ENCODE measurements at places on chromosomes 5 and 9.

DNA sequence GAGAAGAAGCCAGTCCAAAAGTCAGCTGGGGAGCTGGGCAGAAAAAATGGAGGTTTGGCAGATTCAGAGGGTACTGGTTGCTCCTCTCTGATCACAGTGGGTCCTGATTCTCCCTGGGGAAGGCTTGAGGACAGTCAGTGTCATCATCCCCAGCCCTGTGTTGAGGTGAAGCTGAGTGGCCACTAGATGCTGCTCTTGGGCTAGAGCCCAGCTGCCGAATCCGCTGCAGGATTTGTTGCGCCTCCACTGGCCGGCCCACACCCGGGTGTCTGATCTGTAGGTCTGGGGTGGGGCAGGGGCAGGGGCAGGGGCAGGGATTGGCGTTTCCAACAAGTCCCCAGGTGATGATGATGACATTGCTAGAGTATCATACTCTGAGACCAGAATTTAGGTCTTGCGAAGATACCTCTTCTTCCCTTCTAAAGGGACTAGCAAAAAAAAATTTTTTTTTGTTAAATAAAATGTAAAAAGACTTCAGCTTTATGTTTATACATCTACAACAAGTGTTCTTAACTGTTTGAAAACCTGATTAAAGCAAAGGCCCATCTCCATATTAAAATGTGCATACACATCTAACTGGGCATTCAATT is 106.8 kb downstream of the PDE6A start:
- DNase-seq, result no peak

DNA sequence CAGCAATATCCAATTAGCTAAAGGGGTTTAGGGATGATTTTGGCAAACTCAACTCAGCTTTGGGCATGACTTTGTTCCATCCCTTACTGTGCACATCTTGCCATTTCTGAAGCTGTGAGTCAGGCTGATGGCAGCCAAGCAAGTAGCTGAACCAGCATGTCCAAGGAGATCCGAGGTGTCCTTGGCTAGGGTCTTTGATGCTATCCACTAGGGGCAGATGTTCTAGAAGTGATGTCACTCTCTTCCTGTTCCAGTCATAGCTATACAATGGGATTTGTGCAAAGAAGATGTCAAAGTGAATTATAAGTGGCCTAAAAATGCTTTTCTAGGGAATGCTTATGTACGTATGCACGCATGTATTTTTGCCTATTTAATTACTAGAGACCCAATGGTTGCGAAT is 160.8 kb upstream of the PAPPA start:
- no peak for DNase-seq

- DNase-seq, result peak; percentile 39
Measured at GRCh38 chr9:101601904-101602765, 7.4 kb upstream of the PPP3R2 start.

GRCh38 chr9:126965541-126966428 is 51.2 kb downstream of the RALGPS1 start:
- DNase-seq, result peak; percentile 79

- DNase-seq, result no peak
Measured at GRCh38 chr5:102664616-102665335, 90.3 kb upstream of the PAM start.

- DNase-seq, result no peak
Measured at GRCh38 chr9:2231101-2231500, 216.0 kb downstream of the SMARCA2 start.

DNA sequence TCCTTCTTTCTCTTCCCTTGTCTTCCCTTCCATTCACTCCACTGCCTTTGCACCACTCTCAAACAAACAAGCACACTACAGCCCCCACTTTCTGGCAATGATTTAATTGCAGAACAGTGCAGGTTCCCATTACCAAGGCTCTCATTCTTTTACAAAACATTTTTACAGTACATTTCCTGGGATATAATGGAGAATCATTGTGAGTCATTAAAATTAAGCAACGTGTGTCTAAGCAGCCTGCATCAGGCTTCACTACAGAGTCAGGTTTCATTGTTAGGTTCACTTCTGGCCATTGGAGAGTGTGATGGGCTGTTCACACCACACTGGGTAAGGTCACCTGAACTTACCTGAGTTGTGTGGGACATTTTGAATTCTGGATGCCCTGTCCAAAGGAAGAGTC is 303.5 kb downstream of the TRIM32 start:
- DNase-seq, result no peak

DNA sequence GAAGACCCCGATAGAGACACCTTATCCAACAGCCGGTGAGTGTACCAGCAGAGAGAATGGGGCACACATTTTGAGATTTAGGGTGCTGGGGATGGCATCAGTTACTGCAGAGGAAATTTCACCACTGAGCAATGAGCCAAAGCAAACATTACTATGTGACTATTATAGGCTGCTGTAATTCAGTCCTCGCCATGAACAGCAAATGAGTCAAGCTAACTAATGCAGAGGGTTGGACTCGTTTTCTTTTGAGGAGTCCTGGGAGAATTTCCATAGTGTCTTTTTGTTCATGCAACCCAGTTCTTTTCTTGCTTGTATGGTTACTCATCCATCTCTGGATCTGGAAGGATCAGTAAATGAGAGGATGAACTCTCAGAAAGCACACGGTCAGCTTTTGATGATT is 323.8 kb downstream of the PSAT1 start:
- DNase-seq, result no peak

DNA sequence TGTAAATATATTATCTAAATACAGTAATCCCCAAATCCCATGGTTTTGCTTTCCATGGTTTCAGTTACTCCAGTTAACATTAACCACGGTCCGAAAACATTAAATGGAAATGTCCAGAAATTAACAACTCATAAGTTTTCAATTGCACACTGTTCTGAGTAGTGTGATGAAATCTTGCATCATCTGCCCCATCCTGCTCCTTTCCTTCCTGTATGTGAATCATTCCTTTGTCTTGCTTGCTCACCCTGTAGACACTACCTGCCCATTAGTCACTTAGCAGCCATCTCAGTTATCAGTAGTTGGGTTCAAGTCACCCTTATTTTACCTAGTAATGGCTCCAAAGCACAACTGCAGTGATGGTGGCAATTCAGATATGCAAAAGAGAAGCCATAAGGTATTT is 1568.5 kb upstream of the WWC1 start:
- no peak for DNase-seq

DNA sequence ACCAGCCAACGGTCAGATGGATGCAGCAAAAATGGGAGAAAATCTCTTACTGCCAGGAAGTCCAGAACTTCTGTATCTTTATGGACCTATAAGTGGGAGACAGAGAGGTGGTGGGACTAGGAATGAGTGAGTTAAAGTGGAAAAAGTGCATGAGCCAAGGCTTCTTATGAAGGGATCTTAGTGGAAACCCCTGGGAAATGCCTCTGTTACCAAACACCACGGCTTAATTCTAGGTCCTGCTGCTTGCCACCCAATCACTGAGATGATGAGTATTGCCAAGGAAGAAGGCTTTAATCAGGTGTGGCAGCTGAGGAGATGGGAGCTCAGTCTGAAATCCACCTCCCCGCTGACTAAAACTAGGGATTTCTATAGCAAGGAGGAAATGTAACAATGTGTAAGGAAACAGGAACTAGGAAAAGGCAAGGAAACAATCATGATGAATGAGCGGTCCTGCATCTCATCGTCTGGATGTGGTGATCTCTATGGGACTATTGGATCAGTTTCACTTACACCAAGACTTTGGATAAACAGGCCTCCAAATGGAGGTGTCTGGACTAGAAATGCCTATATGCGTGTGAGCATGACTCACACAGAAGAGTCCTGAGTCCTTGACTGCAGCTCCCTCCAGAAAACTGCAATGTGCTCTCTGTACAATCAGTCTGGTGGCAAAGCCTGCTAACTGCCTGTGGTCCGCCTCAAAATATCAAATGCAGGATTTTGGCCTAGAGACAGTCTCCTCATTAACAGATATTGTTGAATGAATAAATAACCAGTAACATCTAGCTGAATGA is 98.2 kb upstream of the PRR16 start:
- no peak for DNase-seq

DNA sequence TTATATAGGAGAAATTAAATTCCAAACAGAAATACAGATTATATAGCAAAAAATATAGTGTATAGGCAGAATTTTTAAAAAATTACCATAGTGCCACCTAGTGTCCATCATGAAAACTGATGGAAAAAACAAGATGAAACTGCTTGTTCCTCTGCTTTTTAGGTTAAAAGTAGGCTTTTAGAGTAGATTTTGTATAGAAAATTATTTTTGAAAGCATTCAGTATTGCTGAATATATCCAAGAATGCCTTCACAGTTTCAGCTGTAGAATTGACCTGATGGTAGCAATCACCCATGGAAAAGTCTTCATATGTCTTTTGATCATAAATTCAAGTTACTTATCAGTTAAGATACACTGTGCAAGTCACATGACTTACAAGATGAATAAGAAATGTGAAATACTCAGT is 19.7 kb downstream of the RIOK2 start:
- DNase-seq, result peak; percentile 22

- DNase-seq, result no peak
Measured at GRCh38 chr5:132767150-132767549, 9.9 kb downstream of the SEPTIN8 start.

DNA sequence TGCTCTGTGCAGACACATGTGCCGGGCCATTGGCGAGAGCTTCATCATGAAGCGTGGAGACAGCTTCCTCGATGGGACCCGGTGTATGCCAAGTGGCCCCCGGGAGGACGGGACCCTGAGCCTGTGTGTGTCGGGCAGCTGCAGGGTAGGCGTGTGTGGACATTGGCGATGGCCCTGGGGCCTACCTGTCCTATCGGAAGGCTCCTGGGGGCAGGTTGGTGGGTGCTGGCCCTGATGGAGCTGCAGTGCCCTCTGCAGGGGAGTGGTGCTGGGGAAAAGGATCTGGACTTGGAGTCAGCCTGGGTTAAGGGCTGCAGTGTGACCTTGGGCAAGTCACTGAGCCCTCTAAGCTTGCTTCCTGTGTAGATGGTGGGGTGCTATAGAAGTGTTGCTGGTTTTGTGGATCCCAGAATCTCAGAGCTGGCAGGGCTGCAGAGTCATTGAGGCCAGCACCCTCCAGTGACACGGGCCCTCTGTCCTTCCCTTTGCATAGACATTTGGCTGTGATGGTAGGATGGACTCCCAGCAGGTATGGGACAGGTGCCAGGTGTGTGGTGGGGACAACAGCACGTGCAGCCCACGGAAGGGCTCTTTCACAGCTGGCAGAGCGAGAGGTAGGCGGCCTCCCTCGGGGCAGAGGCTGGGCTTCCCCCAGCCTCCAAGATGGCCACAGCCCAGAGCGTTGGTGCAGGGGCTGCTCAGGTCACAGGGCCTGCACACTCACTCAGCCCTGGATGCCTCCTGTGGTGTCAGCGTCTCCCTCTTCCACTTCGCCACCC is 15.8 kb downstream of the ADAMTS13 start:
- peak; percentile 53 for DNase-seq

- peak; percentile 92 for DNase-seq
Measured at GRCh38 chr9:137445275-137445807, 4.2 kb upstream of the ENTPD8 start.

GRCh38 chr5:169627551-169627950 is 9.5 kb upstream of the DOCK2 start:
- DNase-seq, result no peak

DNA sequence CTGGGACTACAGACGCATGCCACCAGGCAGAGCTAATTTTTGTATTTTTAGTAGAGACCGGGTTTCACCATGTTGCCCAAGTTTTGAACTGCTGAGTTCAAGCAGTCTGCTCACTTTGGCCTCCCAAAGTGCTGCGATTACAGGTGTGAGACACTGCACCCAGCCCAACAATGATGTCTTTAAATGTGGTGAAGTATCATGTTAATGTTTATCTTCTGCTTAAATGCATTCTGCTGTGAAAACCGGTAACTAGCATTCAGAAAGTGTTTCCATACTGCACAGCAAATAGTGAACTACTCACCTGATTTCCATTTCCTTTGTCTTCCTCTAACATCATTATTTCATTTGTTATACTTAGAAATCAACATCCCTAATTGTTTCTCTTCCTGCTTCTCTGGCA is 264.0 kb upstream of the ITGA1 start:
- no peak for DNase-seq
